ENCODE measurements at places on chromosomes 6 and 20.

GRCh38 chr6:22838345-22838744 lies 269.0 kb downstream of the HDGFL1 start:
- no peak for DNase-seq

- no peak for DNase-seq
Observed at GRCh38 chr6:69456086-69456485, 340.7 kb downstream of the LMBRD1 start.

DNA sequence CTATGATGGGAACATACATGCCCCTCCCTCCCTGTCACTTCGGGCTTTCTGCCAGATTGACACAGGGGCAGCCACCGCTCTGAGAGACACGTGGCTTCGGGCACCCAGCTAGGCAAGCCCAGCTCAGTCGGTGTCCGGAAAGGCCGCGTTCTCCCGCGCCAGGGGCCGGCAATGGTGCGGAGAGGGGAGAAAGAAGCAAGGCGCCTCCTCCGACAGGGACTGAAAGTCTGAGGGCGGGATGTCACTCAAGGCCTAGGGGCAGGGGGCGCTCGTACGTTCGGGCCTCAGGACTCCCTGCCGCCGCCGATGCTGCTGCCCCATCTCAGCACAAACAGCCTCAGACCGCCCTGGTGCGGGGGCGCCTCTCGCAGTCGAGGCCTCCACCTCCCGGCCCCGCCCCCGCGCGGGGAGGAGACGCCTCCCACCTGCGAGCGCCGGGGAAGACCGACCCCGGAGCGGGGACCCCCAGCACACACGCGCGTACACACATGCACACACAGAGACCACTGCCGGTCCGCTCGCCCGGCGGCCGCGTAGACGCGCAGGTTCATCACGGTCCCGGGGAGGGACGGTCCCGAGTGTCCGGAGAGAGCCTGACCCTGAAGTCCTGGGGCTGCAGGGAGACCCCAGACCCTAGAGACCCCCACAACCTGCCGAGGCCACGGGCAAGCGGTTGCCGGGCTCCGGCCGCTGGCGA lies 1.9 kb downstream of the GRM4 start:
- no peak for DNase-seq

DNA sequence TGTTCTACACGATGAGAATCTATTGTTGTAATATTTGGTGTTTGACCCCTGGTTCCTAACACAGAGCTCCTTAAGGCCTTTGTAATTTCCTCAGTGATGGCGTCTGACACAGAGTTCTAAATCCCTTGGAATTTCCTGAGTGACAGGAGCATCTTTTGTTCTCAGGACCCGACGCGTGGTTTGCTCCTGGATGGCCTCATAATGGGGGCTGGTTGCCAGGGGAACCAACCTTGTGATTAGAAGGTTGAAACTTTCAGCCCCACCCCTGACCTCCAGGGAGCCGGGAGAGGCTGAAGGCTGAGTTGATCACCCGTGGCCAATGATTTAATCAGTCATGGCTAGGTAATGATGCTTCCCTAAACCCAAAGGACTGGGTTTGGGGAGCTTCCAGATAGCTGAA lies 20.5 kb upstream of the ZNF133 start:
- DNase-seq: no peak

DNA sequence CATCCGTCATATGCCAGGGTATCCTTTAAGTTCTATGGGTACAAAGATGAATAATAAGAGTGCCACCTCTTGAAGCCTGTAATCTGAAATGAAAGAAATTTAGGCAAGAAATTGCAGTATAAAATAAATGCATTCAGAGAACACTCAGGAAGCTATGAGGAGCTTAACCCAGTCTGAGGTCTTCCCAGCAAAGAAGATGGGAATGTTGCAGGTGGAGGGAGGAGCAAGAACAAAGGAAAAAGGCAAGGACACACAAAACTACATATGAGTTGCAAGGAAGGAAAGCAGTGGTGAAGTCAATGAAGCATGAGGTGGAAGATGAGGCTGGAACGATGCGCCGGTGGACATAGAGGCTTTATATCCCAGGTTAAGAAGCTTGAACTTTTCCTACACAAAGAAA lies 67.0 kb upstream of the DST start:
- DNase-seq: no peak

DNA sequence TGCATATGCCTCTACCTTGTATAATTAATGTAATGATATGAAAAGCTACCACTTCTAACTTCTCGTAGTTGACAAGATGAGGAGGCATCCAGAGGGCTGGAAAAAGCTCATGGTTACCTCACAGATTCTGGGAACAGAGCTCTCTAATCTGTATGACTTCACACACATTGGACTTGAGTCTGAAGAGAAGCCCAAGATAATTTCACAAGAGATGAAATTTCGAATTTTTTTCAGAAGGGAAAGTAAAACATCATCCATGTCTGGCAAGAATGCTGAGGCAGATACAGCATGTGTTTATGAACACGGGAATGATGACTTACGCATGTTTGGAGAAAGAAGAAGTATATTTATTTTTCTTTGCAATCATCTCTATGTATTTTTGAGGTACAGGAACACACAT lies 141.8 kb upstream of the TENT5A start:
- DNase-seq: no peak

GRCh38 chr6:44049163-44049988 lies 77.9 kb downstream of the MRPL14 start:
- DNase-seq: no peak

DNA sequence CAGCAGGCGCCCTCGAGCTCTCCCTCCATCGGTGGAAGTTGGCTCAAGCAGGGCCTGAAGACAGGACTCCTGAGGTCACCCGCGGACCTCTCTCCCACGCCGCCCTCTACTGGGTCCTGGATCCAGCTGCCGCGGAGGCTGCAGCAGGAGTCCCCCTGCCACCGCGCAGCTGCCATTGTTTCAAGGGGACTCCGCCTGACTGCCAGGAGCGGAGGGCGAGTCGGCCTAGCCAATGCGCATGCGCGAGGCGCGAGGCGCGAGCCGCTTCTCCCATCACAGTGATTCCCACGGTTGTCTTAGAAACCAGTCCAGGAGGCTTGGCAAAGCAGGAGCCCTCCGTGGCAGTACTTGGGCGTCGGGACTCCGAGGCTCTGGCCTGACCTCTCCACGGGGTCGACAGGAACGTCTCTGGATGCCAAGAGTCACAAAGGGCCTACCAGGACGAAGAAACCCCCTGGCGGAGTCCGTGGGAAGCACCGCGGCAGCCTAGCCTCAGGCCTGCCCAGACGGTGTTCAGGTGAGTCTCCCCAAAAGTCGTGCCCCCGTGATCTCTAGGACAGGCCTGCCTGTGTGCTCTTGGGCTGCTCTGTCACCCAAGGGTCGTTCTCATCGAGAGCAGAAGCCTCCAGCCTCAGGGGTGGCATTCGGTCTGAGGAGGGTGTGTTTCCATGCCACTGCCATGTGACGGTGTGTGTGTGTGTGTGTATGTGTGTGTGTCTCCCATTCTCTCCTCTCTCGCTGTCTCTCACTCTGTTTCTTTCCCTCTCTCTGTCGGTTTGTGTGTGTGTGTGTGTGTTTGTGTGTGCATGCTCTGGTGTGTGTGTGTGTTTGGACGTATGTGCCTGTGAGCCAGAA lies 290.6 kb upstream of the ZNF337 start:
- no peak for DNase-seq

DNA sequence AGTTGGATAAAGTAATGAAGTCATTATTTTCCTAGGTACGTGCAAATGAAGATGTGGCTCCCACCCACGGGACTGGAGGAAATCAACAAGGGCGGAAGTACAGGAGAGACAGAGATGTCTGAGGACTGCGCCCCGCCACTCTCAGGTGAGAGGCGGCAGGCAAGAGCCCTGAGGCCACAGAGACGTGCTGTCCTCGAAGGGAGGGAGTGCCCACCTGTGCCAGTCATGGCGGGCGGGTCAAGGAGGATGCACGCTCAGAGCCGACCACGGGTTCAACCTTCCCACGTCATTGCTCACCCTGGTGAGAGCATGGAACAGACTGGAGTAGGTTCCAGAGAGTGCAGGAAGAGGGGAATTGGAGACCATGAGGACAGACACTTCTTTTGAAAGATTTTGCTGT lies 12.7 kb downstream of the CST8 start:
- DNase-seq: no peak

DNA sequence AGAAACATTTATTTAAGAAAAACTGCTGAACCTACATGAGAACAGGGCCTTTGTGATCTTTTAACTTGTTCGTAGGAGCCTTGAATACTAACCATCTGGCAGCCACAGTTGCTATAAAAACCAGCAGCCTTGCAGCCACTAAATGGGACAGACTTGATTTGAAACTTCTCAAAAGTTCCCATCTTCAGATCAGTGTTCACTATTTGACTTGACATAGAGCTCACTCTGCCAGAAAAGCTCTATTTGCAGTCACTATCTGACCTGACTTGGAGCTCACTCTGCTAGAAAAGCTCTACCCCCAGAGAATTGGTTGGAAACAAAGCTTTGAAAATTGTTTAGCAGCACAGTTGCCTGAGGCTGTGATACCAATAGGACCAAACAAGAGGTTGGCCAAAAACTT lies 119.3 kb upstream of the F13A1 start:
- no peak for DNase-seq

All from amygdala (tissue), 56 donors.